Islet precursor cell (in vitro differentiated cells): ENCODE measurements at places on chromosomes 13 and 19.

DNA sequence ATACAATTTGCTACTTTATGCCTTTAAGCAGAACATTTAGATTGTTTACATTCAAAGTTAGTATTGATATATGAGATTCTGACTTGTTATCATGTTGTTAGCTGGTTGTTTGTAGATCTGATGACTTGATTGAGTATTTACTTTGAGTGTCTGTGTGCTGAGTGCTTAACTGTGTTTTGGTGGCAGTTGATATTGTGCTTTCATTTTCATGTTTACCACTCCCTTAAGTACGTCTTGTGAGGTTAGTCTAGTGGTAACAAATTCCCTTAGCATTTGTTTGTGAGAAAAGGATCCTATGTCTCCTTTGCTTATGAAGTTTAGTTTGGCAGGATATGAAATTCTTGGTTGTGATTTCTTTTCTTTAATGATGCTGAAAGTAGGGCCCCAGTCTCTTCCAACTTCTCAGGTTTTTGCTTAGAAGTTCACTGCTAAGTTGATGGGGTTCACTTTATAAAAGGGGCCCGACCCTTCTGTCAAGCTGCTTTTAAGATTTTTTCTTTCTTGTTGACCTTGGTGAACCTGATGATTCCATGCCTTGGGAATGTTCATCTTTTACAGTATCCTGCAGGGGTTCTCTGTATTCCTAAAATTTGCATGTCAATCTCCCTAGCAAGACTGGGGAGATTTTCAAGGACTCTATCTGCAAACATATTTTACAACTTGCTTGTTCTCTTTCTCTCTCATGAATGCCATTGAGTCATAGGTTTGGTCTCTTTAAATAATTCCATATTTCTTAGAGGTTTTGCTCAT lies 1095.4 kb upstream of the PCDH20 start:
- no peak for DNase-seq

GRCh38 chr19:16470541-16470910 lies 1.2 kb downstream of the EPS15L1 start:
- no peak for DNase-seq

DNA sequence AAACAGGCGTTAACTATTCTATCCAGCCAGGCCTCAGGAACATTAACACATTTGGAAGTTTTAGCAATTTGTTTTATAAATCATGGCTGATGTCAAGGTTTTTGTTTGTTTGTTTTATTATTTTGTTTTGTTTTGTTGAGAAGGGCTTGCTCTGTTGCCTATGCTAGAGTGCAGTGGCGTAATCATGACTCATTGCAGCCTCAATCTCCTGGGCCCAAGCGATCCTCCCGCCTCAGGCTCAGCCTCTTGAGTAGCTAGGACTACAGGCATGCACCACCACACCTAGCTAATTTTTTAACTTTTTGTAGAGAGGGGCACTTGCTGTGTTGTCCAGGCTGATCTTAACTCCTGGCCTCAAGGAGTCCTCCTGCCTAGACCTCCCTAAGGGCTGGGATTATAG lies 28.3 kb downstream of the NUP58 start:
- DNase-seq, result peak; percentile 71

DNA sequence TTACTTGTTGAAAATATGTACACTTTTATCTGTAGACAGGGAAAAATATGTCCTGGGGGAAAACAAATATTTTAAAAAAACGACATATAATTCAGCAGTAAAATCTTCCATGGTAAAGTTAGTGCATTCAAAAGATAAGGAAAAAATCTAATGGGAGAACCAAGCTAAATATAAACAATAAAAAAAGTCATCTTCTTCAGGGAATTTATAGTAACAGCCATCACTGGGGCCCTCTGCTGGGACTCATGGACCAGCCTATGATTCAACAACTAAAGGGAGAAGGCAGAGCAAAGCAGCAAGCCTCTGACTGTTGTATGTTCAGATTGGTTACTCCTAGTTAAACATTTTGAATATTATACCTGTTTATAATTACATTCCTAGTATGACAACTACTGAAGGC lies 93.0 kb downstream of the ITGBL1 start:
- no peak for DNase-seq

GRCh38 chr19:47729468-47729798 lies 15.9 kb upstream of the NOP53 start:
- DNase-seq, result peak; percentile 97

GRCh38 chr13:100214886-100215285 lies 126.0 kb downstream of the PCCA start:
- DNase-seq, result no peak

GRCh38 chr13:80605716-80606115 lies 264.8 kb upstream of the SPRY2 start:
- no peak for DNase-seq

- peak; percentile 56 for DNase-seq
Observed at GRCh38 chr13:27678306-27679040, 56.8 kb downstream of the POLR1D start.

DNA sequence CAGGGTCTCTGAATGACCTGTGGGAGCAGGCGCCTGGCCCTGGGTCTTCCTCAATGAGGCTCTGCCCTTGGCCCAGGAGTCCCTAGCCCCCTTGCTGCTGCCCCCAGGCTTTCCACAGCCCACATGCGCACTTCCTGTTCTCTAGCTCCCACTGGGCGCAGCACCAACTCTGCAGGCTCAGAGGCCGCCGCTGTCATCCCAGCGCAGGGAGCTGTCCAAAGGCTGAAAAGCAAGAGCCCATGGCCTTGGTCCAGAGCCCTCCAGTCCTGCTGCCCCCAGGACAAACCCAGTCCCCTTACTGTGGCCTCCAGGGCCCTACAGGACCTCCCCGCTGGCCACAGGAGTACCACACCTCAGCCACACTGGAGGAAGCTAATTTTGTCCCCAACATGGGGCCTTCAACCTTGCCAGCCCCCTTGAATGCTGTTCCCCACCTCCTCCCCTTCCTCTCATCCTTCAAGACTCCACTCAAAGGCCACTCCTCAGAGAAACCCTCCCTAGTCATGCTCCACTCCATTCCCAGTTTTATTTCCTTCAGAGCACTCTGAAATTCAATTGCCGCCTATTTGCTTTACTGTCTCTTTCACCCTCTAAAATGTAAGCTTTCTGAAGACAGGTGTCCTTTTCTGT lies 8.0 kb upstream of the POU2F2 start:
- peak; percentile 94 for DNase-seq
